Left cardiac atrium (tissue), 4 donors: ENCODE measurements at places on chromosomes 1 and 21. TPM values are rescaled to one million over a fixed set of nuclear protein-coding genes. Genes with fewer than 3 reads are reported as not detected.

The WNT4 gene
- total RNA-seq = 0.18 TPM

The MLLT11 gene
- total RNA-seq = 2.7 TPM

The CYP2J2 gene
- total RNA-seq = 63.9 TPM

The PDC gene
- total RNA-seq = not detected

The HES2 gene
- not detected for total RNA-seq

The STXBP3 gene
- 27.7 TPM for total RNA-seq
